Breast epithelium (tissue), 4 donors: ENCODE measurements at places on chromosomes 1 and 21. TPM values are rescaled to one million over a fixed set of nuclear protein-coding genes. Genes with fewer than 3 reads are reported as not detected.

- no peak for DNase-seq
These were observed 3.0 kb downstream of the HLX start for GRCh38 chr1:220882061-220882891.

The CYP4A11 gene
- total RNA-seq: 0.29 TPM

- no peak for DNase-seq
These were observed 68.5 kb upstream of the DUSP10 start for GRCh38 chr1:221810406-221810805.

DNA sequence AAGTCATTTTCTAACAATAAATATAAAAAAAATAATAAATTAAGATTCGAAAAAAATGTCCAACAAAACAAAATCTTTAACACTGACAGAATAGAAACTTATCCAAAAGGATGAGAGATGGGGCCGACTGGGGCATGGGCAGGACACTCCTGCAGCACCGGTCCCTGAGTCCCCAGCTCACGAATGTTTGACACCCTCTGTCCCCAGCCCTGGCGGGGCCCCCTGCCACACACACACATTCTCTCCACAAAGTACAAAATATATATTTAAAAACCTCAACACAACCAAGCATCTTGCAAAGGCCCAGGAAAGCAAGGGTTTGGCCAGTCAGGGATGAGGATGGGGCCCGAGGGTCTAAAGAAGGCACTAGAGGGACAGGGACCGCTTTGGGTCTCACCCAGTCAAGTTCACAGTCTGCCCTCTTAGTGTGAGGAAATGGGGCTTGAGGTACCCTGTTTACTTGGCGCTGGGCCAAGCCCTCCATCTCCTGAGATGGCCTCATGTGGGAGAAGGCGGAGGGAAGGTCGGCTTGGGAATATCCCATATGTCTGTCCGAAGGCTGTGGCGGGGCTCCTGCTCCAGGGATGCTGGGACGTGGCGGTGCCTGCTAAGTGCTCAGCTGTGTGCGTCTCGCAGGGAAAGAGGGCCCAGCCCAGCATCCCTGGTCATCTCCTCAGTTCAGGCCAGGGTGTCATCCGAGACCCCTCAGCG is 31.3 kb downstream of the EPHA2 start:
- DNase-seq: no peak

GRCh38 chr1:180616439-180616838 is 15.4 kb upstream of the XPR1 start:
- DNase-seq: no peak

DNA sequence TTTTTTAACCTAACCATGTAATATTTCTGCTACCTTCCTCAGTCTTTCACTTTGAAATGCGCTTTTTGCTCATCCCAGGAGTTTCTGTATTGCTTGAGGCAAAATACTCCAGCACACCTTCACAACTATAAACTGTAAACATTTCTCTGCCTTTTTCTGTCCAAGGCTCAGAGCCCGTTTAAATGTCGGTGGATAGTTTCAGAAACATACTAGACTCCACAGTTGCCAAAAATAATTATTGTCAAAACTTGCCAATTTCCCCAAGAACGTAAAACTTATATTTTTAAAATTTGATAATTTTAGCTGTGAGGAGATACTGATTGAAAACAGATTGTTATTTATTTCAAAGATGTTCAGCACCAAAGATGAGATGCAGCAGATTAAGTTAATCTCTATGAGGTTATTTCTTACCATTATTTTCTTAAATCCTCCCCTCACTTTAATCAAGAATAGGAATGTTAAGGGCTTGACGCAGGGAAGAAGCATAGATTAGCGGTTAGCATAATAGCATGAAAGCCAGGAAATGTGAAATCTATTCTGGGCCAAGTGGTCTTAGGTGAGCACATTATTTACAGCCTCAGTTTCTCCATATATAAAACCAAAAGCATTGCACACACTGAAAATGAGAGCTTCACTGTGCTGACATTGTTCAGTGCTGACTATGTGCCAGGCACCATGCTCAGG is 91.5 kb upstream of the ESRRG start:
- DNase-seq: no peak

The RPE65 gene
- total RNA-seq: not detected

- DNase-seq: no peak
These were observed 639.5 kb downstream of the MATN1 start for GRCh38 chr1:30083800-30084464.

DNA sequence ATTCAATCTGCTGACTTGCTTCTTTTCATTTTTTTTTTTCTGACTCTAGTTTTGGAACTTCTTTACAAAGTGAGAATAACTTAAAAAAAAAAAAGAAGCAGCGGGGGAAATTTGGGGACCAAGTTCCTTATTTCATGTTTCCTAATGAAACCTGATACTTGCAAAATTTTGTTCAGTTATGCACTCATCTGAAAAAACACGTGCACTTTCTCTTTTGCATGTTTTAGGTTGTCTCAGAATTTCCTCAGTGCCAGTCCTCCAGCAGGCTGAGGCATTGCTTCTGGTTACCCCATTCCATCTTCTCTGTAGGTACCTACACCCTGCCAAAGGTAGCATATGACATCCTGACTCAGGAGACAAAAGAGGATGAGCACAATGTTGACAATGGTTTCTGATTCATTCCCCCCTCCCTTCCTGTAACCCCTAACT is 299.7 kb downstream of the GRIK1 start:
- no peak for DNase-seq

- no peak for DNase-seq
These were observed 53.2 kb downstream of the RIPK4 start for GRCh38 chr21:41713495-41714281.

- no peak for DNase-seq
These were observed 16.0 kb upstream of the TBX15 start for GRCh38 chr1:119004129-119004527.

DNA sequence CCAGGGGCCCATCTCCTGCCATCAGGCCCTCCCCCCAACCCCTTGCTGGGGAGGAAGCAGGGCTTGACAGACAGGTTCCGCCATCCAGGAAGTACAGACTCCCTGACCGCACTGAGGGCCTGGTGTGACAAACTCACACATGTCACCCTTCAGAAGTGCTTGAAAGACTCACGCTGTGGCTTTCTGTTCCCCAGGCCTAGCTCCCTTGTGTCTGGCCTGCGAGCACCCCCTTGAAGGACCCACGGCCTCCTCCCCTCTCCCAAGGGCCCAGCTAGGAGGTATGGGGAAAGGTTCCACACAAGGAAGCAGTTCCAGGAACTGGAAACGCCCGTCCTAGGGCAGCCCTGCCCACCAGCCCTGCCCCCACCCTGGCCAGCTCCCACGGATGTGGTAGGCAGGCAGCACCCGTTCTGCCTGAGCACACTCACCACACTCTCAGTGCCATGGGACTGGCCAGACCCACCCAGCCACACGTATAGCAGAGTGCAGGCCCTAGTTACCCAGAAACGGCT is 26.7 kb downstream of the SLC2A1 start:
- peak; percentile 71 for DNase-seq

- no peak for DNase-seq
These were observed 257.5 kb upstream of the PTBP2 start for GRCh38 chr1:96464066-96464465.

GRCh38 chr1:163614361-163614760 is 292.6 kb downstream of the NUF2 start:
- no peak for DNase-seq

DNA sequence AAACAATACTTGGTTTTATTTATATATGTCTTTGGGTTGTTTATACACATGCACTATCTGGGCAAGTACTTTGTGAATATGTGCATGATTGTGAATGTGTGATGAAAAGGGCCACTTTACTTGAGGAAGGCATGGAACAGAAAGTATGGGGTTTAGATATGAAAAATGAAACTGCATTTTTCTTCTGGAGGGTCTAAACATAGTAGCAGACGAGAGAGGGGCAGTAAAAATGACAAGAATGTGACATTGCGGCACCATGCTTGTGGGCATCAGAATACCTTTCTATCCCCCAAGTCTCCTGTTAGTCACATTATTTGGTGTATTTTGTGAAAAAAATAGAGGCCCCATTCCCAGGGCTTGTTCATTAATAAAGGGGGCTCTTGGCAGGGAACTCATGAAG is 15.4 kb upstream of the MPZL1 start:
- no peak for DNase-seq

DNA sequence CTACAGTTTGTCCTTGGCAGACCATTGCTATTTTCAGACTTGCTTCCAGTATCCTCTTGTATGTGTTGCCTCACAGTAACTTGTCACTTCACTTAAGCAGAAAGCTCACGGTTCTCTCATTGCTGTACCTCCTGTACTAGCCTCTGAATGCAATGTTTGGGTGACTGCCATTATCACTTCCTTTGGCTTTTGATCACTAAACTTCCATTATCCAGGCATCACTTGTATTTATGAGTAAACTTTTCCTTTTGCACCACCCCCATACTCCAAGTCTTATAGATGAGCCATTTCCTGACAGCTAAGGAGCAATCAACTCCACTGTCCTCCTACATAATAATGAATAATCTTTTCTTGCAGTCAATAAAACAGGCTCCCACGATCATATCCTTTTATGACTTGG is 255.3 kb downstream of the PDE4B start:
- DNase-seq: no peak

The ANKRD34A gene
- 0.98 TPM for total RNA-seq

DNA sequence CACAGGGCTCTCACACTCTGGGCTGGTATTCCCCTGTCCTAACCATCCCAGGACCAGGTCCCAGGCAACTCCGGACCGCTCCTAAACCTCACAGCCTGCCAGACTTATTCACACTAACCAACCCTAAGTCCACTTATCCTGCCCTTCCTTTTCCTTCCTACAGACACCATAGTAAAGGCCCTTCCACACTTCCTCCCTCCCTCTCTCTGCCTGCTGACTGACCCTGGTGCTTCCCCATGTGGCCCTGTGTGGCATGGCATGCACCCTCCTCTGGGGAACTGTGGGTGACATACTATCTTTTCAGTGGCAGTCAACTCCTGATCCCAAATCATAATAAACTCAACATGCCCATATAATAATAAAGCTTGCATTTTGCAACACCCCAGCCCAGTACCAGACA is 155.1 kb upstream of the DNAH14 start:
- no peak for DNase-seq

DNA sequence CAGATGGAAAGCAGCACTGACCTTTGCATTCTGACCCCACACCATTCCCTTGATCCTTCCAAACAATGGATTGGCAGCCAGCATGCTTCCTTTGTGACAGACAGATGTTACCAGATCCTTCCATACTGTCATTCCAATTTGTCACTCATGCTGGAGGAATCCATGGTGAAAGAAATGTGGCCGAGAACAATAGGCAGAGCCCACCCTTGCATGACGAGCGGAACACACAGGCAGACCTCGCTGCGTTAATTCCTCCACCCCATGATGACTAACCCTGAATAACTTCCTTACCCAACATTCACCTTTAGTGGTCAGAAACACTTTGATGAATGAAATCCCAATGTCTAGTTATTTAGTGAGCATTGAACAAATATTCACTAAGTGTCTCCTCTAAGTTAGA is 45.1 kb downstream of the PDPN start:
- DNase-seq: no peak

GRCh38 chr1:36115200-36115669 is 9.8 kb downstream of the COL8A2 start:
- peak; percentile 76 for DNase-seq
